Right renal pelvis (tissue), 4 donors: ENCODE measurements at places on chromosomes 6 and 20.

- DNase-seq = no peak
These were observed 66.8 kb upstream of the CCN2 start for GRCh38 chr6:132017942-132018341.

GRCh38 chr6:15444081-15444731 is 198.3 kb downstream of the JARID2 start:
- DNase-seq = no peak

DNA sequence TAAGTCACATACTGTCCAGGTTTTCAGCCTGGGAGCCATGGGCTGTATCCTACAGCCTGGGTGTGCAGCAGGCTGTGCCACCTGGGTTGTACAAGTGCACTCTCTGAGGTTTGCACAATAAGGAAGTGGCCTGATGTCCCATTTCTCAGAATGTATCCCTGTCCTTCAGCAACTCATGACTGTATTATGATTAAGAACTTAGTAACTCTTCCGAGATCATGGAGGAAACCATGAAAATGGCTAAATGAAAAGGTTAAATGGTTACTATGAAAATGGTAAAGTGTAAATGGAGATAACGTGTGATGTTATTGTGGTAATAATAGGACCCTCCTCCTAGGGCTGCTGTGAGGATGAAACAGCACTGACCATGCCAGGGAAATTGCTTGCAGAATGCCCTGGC is 227.6 kb downstream of the ANKRD60 start:
- DNase-seq = no peak

GRCh38 chr6:52574709-52575501 is 2.0 kb downstream of the TRAM2 start:
- no peak for DNase-seq

DNA sequence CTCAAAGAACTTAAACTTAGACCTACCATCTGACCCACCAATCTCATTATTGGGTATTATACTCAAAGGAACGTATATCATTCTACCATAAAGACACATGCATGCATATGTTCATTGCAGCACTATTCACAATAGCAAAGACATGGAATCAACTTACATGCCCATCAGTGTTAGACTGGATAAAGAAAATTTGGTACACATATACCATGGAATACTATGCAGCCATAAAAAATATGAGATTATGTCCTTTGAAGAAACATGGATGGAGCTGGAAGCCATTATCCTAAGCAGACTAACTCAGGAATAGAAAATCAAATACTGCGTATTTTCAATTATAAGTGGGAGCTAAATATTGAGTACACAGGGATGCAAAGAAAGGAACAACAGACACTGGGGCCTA is 166.4 kb upstream of the GLP1R start:
- no peak for DNase-seq

GRCh38 chr20:22020201-22020600 is 314.7 kb downstream of the PAX1 start:
- no peak for DNase-seq

DNA sequence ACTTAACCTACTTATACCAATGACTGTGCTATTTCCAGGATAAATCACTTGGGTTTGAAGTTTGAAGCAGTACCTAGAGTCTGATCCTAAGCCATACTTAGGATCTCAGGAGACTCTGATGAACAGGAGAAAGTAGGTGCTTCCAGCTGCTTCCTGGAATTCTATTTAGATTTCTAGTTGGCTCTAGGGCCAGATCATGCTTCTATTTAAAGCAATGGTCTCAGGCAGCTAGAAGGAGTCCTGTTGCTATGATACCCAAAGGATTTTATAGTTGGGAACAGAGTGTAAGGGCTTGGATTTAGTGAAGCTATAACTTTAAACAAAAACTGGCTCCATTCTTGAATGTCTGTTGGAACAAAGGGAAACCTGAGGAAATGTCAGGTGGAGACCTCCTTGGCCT is 52.4 kb upstream of the TINAG start:
- DNase-seq = no peak

DNA sequence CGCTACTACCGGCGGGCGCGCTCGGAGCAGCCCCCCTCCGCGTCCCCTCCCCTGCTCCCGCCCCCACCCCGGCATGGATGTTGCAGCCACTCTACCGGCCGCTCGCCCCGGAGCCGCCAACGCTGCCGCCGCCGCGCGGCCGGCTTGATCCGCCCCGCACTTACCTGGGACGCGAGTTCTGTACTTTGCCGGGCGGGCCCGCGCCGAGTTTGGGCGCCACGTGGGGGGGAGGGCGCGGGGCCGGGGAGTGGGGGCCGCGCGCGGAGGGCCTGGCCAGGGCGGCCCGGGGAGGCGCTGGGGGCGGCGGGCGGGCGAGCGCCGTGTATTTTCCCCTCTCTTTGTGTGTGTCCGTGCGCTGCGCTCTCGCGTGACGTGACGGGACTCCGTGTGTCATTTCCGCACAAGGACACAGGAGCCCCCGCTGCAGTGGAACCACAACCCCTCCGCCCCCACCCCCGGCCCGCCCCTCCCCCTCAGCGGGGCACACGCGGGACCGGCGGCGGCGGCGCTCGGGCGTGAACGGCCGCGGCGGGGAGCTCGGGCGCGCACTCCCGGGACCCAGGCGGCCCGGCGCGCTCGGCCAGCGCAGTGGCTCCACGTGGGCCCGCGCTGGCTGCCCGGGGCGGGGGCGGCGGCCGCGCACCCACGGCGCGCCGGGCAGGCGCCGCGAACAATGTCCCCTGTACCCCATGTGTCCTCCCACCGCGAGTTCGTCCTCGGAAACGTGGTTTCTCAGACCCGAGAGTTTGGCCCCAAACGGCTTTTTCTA is at the start of gene BEND3:
TSS of gene BEND3 (minus strand) at position 590 of the 769 bp plus-strand sequence. CDS start 16,230 bp downstream, outside the sequence.
- DNase-seq = peak; percentile 15

DNA sequence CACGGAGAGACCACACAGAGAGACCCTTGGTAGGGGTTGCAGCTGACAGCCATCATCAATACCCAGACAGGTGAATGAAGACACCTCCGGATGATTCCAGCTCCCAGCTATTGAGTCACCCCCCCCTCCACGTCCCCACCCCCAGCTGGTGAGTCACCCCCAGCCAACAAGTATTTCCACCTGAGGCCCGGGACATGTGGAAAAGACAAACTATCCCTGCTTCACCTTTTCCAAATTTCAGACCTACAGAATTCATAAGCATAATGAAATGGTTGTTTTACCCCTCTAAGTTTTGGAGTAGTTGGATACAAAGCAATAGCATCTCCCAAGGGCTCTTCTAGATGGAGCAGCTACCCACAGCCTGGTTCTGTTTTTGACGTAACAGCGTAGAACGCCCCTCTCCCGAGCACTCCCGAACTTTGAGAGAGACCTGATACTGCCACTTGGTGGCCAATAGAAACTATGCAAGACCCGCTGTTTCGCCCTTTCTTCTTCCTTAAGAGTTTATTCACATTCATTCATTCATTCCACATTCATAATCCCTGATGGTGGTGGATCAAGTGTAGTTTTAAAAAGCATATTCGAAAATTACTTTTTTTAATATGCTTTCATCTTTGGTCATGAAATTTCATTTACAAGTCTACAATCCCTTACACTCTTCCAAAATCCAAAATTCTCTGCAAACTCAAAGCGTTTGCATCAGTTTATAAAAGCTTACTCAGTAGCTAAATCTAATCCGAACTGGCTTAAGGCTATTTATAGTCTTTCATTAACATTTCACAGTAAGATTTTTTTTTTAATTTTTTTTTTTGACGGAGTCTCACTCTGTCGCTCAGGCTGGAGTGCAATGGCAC is 15.1 kb upstream of the PPP1R16B start:
- no peak for DNase-seq
